ENCODE measurements at places on chromosomes 3 and 15.

DNA sequence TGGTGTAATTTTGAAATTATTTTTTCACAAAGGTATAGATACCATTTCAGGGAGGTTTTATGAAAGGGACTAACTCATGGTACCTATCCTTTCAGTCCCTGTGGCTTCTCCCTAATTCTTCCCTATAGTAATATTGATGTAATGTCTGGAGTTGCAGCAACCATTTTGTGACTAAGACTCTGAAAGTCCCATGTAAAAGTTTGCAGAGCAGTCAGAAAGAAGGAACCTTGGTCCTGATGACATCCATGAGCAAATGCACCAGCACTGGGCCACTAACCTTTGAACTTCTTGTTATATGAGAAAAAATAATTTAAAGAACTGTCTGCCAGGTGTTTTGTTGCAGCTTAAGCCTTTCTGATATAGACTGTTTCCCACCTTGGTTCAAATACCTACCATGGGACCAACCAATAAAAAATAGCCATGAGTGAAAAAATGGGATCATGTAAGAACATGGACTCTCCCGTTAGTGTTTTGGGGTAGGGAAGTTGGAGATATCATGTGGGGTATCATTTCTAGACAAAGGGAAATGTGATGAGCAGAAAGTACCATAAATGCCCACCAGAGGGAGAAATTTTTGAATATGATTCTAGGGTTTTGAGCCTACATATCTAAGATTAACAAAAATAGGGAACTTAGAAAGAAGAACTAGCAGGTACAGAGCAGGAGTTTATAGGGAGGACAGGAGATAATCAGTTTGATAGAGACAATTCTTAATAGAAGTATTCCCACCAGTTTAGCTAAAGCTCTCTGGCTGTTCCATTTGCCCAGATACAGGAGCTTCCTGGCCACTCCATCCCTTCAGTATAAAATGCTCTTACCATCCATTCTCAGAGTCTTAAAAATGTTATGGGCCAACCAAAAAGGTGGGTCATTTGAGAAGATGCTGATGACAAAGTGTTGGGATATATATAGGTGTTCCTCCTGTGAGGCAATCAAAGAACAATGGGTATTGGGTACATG lies 3.4 kb upstream of the CPOX start:
- DNase-seq = no peak

DNA sequence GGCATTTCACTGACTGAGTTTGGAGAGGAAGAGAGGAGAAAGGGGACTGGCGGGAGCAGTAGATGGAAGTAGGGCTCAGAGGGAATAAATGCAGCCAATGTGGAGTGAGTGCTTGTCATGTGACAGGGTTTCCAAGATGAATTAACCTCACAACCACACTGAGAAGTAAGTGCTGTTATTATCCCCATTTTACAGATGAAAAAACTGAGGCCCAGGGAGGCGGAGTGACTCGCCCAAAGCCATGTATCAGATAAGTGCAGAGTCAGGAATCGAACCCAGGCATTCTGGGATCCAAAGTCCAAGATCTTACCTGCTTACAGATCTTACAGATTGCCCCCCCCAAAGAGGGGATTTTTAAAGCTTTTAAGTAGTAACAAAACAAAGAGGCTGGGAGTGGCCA lies 207.2 kb downstream of the SHQ1 start:
- DNase-seq = no peak

DNA sequence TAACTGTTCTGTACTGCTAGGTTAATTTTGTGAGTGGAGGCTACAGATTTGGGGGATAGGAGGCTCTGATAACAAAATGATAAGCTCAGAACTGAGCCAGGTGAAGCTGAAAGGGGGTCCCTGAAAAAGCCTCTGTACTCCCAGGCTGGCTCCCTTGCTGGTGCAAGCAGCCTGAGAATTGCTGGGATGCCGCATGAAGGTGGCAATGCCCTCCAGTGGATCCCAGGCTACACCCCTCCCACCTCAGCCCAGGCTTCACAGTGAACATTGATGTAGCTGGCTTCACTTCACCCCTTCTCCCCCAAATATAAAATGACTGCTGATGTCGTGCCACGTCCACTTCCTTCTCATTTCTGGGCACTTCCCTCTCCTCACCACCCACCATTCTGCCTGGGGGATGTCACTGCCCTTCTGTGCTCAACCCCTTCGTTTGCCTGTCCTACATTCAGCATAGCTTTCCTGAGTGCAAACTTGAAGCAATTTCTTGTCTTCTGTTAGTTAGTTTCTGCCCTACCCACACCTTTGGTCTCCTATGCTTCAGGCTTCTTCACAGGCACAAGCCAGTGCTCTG lies 9.7 kb upstream of the ARHGEF26 start:
- no peak for DNase-seq

GRCh38 chr3:64756398-64756986 lies 68.7 kb upstream of the ADAMTS9 start:
- no peak for DNase-seq

GRCh38 chr3:12584083-12584482 lies 27.2 kb downstream of the MKRN2 start:
- DNase-seq = no peak

DNA sequence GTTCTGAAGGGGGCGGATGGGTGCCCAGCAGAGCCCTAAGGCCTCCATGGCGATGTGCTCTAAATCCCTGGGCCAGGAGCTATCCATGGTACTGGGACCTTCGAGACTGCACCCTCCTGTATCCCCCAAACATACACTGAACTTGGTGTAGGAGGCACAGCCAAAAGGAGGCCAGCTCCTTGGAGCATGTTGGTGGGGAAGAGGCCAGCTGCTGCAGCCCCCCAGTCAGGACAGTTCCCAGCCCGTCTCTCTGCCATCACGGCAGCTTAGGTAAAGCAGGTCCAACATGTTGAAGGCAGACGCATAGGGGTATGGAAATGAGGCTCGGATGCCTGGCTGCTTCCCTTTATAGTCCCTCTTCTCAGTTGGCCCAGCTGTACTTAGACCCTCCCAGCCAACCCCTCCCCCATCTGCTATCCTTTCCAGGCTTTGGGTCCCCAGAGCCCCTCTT lies 1.8 kb downstream of the CAMKV start:
- DNase-seq = peak; percentile 22

DNA sequence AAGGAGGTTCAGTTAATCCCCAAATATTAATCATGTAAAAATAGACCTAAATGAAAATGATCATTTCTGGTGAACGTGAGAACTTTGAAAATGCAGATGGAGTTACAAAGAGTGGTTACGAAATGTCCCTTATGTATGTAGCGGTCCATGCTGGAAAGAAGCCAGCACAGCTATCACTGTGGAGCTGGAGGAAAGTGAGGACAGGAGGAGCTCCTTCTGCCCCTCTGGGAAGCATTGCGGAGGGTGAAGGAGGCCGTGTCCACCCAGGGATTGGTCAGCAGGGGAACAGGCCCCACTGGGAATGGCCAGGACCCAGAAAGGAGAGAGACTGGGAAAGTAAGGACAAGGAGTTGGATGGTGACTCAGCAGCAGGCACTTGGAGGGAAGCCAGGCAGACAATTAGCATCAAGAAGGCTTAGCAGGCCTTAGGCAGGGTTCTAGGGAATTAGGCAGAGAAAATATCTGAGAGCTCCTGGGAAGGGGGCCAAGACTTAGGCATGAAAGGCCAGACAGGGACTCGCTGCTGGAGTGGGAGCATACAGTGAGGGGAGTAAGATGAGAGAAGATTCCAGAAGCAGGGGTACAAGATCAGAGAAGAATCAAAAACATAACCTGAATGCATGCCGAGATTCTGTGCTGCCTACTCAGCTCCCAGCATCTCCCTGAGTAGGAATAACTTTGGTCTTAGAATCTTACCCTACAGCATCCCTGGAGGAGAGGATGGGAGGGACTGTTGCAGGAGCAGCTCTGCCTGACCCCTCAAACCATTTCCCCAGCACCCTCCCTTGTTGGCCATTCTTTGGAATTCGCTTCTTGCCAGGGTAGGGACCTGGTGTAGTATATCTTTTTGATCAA lies 171.0 kb upstream of the UMPS start:
- peak; percentile 97 for DNase-seq

GRCh38 chr3:145448436-145448835 lies 712.5 kb downstream of the PLOD2 start:
- DNase-seq = no peak

- DNase-seq = no peak
Observed at GRCh38 chr3:73592154-73593144, 32.3 kb downstream of the PDZRN3 start.

DNA sequence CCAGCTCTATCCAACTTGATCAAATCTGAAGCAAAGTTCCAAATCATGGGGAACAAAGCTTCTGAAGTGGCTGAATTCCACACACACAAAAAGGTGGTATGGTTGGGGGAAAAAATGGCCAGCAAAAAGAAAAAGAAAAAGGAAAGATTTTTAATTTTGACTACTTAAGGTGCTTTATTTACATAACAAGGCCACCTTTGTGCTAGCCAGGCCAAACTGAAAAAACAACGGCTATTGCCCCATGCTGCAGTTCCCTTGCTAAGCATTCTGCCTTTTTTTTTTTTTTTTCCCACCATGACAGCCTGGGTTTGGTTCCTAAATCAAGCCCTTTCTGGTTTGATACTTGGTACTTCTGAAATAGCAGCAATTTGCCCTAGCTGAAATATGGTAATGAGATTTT lies 66.5 kb upstream of the DAZL start:
- no peak for DNase-seq

DNA sequence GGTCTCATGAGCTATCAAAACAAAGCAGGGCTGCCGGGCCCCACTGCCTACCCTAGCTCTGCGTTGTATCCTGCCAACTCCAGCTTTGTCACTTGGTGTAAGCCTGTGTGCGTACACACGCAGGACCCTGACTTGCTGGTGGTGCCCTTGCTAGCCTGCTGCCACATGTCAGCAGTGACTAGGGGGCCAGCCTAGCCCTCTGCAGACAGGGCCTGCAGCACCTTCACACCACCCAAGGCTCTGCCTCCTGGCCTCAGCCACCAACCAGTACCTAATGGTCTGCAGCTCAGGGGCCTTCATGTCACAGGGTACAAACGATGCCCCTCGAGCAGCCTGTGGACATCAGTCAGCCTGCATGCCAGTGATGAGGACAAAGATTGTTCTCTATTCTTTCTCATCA lies 30.1 kb upstream of the DUSP7 start:
- DNase-seq = no peak

GRCh38 chr3:12465836-12466225 lies 18.4 kb upstream of the TSEN2 start:
- DNase-seq = no peak

- DNase-seq = no peak
Observed at GRCh38 chr3:136925425-136926190, 32.2 kb upstream of the IL20RB start.

DNA sequence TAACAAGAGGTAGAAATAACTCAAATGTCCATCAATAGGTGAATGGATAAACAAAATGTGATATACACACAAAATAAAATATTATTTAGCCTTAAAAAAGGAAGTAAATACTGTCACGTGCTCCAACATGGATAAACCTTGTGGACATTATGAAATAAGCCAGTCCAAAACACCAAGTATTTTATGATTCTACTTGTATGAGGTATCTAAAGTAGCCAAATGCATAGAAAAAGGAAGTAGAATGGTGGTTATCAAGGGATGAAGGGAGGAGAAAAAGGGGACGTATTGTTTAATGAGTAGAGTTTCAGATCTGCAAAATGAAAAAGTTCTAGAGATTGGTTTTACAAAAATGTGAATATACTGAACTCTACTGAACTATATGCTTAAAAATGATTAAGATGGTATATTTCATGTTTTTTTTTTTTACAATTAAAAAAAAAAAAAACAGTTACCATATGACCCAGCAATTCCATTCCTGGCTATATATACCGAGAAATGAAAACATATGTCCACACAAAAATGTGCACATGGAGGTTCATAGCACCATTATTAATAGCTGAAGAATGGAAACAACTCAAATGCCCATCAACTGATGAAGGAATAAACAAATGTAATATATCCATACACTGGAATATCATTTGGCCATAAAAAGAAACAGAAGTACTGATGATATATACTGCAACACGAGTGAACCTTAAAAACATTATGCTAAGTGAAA lies 29.1 kb upstream of the MAP6D1 start:
- no peak for DNase-seq

- no peak for DNase-seq
Observed at GRCh38 chr15:60326343-60326742, 71.4 kb downstream of the ANXA2 start.

DNA sequence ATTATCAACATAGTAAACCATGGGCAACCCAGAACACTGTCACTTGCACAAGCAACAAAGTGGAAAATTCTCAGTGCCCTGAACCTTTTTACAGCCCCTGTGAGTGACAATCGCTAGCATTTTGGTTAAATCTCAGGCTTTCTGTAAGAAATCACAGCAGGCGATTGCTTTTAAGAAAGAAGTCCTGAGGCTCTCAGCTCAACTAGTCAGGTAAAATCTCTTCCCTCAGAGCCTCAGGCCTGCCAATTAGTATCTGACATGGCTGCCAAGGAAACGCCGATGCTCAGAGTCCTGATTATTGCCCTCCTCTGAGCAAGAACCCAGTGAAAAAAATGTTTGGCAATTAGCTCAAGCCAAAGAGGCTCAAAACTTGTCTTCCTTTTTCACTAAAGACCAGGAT lies 530.8 kb downstream of the DIPK2A start:
- no peak for DNase-seq

- DNase-seq = no peak
Observed at GRCh38 chr3:155292133-155292532, 1.4 kb downstream of the STRIT1 start.
